ENCODE measurements at places on chromosomes 2 and 18.

- DNase-seq: no peak
Observed at GRCh38 chr2:38626326-38627035, 23.8 kb upstream of the HNRNPLL start.

DNA sequence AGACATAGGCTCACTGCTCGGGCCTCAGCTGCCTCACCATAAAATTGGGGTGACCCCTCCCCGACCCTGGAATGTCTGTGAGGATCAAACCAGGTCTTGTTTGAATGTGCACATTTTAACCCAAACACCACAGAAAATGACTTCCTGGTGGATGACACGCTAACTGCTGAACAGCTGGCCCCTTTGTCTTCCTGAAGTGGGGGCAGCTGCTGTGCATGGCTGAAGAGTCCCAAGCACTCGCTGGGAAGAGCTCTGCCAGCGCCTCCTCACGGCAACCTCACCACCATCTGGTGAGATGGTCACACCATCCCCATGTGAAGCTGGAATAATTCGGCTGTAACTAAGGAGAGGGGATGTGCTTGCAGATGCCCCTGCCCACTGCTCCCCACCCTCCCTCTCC is 34.0 kb downstream of the AQP12A start:
- no peak for DNase-seq

GRCh38 chr18:45198526-45198925 is 416.8 kb upstream of the SLC14A2 start:
- no peak for DNase-seq

GRCh38 chr2:84417453-84418145 is 41.5 kb downstream of the SUCLG1 start:
- DNase-seq: no peak

GRCh38 chr2:147520817-147521216 is 324.0 kb upstream of the ACVR2A start:
- DNase-seq: no peak

DNA sequence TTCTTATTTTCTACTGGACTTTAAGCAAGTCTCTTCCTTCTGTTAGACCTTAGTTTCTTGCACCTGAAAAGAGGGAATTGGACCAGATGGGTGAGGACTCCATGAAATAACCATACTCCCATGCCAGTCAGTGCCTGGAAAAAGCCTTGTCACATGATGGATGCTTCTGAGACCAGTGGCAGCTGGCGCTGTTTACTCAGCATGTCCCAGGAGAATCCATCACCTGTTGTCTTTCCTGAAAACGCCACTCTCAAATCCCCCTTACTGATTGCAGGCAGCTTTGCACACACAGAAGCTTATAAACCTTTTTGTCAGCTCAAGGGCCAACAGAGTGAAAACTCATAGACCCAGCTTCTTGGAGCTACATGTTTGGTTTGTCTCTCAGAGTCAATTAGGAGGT is 117.6 kb downstream of the POLE4 start:
- DNase-seq: no peak

- DNase-seq: no peak
Observed at GRCh38 chr2:15956751-15957736, 16.7 kb downstream of the MYCN start.

DNA sequence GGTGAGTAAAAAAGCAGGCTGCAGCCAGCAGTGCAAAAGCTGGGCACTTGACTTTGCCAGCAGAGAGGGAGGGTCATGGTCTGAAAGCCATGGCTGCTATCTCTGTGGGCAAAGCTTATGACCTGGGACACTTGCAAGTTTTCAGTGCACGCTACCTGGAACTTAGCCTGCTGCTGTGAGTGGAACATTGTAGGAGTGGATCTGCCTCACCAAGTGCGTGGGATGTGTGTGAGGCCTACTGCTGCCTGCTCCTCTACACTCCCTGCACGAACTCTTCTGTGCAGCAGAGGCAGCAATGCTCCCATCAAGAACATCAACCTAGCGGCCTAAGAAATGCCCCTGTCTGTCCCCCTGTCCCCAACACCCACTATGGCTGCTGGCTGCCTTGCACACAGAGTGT is 344.1 kb upstream of the REG3G start:
- no peak for DNase-seq

GRCh38 chr2:73700661-73701447 is 36.3 kb downstream of the TPRKB start:
- no peak for DNase-seq

- DNase-seq: no peak
Observed at GRCh38 chr2:36361396-36361795, 5.8 kb downstream of the CRIM1 start.

- no peak for DNase-seq
Observed at GRCh38 chr2:138269765-138270164, 231.8 kb upstream of the SPOPL start.

DNA sequence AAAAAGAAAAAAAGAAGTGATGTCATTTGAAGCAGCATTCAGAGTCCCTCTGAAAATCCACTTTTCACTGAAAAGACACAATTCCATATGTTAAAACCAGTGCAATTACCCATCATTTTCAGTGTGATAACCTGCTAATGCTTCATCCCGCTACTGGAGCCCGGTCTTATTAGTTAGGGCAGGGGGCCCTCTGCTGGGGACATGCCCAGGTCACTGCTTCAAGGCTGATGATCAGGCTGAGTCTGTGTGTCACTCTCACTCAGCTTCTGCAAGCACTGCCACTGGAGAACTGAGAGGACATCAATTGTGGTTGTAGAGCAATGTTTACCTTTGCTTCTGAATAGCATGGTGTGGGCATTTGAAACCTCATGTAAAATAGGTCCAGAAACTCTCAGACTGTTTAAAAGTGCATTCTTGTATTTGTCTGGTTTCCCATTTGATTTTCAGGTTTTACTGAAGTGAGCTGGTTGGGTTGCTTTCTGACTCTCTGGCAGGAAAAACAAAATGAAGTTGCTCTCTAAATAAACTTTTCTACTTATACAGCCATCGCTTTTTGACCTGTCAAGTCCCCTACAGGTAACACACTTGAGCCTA is 49.2 kb upstream of the NXPH2 start:
- no peak for DNase-seq
